Panc1 (cell line): ENCODE measurements at places on chromosomes 3 and 15. TPM values are rescaled to one million over a fixed set of nuclear protein-coding genes. Genes with fewer than 3 reads are reported as not detected.

Gene FBXO45
- total RNA-seq: 21.6 TPM

Gene CCR8
- not detected for total RNA-seq

Gene EIF3J
- 128 TPM for total RNA-seq

Gene NMNAT3
- 1.9 TPM for total RNA-seq

Gene PSMA4
- 303 TPM for total RNA-seq

Gene CPA3
- not detected for total RNA-seq

Gene FRMD5
- 18.3 TPM for total RNA-seq

Gene CCDC13
- 0.82 TPM for total RNA-seq

Gene CYP8B1
- 0.08 TPM for total RNA-seq

Gene CPN2
- total RNA-seq: 0.08 TPM

Gene MINDY4B
- not detected for total RNA-seq

Gene IL16
- 1.0 TPM for total RNA-seq

Gene WDR93
- total RNA-seq: 0.18 TPM

Gene MEX3B
- 8.5 TPM for total RNA-seq

Gene CXCR6
- not detected for total RNA-seq

Gene IL20RB
- 1.7 TPM for total RNA-seq

Gene GATM
- 7.6 TPM for total RNA-seq

Gene LRRIQ4
- not detected for total RNA-seq

Gene GOLGA8J
- 0.44 TPM for total RNA-seq

Gene CSPG4
- total RNA-seq: 17.5 TPM

Gene HGD
- total RNA-seq: 0.59 TPM

Gene GHSR
- not detected for total RNA-seq

Gene RASGRF1
- total RNA-seq: 0.59 TPM

Gene AADAC
- total RNA-seq: 0.26 TPM

Gene CKMT1B
- 2.4 TPM for total RNA-seq

Gene FES
- 0.64 TPM for total RNA-seq

Gene GLCE
- 22.8 TPM for total RNA-seq

Gene AMIGO3
- total RNA-seq: 0.72 TPM

Gene TIMP4
- not detected for total RNA-seq

Gene CSTA
- not detected for total RNA-seq

Gene PLSCR5
- total RNA-seq: not detected
